ENCODE measurements at places on chromosomes 6 and 20.

DNA sequence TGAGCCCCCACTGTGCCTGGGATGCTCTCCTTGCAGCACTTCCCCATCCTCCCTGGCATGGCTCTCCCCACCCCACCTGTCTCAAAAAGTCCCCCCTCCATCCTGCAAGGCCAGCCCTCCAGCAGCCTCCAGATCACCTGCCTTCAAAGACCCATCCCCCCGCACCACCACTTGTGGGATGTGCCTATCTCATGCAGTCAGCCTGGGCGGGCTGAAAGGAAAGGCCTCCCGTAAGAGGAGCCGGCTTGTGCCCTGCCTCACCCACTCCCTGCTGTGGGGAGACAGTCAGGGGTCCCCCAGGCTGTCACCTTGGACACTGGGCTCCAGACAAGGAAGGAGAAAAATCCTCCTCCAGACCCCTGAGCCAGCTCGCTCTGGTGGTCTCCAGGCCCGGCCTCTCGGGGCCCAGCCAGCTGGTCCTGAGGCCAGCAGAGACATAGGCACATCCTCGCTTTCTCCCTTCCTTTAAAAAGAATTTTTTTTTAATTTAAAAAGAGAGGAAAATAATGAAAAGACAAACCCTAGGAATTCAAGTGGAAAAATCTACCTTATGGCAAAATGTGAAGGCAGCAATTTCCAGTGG lies 77.3 kb downstream of the GRM4 start:
- DNase-seq, result no peak

GRCh38 chr6:18897350-18897749 lies 510.2 kb downstream of the RNF144B start:
- no peak for DNase-seq

DNA sequence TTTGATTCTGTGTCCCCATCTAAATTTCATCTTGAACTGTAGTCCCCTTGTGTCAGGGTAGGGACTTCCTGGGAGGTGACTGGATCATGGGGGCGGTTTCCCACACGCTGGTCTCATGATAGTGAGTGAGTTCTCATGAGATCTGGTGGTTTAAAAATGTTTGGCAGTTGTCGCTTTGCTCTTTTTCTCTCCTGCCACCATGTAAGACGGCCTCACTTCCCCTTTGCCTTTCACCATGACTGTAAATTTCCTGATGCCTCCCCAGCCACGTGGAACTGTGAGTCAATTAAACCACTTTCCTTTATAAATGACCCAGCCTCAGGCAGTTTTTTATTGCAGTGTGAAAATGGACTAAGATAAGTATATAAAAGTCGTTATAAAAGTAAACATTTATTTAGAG lies 80.5 kb upstream of the SGK1 start:
- peak; percentile 15 for DNase-seq

DNA sequence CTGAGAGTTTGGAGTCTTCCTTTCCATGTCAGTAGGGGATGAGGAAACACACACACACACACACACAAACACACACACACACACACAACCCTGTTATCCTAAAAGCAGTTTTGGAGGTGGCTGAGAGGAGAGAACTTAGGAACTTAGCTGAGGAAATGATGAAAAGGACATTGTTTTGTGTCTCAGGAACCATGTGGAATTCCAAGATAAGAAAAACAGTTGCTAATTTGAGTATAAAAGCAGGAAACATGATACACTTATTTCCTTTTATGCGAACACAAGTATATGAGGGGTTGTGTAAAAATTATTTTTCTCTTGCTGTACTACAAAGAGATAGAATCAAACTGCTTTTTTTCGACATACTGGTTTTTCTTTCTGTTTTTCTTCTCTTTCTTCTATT lies at the start of gene MYCT1:
Gene MYCT1 (plus strand): TSS at position 264 of the 400 bp plus-strand sequence. CDS start 6 bp downstream, at position 270.
- no peak for DNase-seq

DNA sequence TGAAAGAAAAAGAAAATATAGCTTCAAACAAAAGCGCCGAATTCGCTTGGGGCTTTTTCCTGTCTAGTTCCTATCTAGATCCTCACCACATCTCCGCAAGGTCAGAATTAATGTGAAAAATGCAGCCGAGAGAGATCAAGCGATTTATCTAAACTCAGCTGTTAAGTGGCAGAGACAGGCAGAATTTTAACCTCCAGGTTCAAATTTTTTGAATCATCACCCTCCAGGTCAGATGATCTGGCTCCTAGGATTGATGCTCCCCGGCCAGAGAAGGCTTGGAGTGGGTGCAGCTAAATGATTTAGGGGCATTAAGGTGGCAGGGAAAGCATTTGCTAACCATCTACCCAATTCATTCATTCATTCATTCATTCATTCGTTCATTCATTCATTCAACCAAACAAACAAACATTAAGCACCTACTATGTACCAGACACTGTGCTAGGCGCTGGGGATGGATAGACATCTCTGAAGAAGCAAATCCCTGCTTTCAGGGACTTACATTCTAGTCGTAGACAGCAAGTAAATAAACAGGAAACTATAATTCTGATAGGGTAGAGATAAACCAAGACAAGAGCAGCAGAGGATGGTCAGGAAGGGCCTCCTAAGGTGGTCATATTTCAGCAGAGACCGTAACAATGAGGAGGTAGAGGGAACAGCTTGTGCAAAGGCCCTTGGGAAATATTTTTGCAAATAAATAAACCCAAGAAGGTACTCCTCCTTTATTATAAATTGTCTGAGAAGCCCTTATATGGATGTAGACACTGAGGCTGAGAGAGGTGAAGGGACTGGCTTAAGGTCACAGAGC lies 672 bp upstream of the UBE2V1 start:
- DNase-seq, result no peak

DNA sequence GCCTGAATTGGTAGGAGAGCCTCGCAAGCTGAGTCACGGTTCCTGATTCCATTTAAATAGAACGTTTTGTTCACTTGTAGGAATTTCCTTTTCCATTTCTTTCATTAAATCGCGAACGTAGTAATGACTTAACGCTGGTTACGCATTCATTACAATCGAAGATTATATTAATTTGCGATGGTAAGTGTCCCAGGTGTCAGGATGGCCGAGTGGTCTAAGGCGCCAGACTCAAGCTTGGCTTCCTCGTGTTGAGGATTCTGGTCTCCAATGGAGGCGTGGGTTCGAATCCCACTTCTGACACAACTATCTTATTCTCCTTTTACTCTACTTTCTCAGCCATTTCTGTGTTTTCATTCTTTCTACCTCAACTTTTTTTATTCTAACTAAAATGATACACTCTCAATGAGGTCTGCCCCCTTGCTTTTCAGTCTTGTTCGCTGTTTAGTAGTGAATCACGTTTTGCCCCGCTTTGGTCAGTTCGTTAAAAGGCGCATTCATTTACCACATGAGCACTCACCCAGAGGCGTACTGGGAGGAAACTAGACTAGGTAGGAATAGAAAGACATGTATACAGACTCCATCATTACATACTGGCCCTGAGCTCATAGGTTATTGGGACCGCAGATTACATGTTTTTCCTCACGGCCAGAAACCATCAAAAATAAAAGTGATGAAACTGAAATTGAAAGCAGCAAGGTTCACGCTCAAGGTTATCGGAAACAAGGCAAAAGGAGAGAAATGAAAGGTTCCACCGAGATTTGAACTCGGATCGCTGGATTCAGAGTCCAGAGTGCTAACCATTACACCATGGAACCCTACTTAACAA lies 17.3 kb upstream of the TRIM27 start:
- peak; percentile 81 for DNase-seq

DNA sequence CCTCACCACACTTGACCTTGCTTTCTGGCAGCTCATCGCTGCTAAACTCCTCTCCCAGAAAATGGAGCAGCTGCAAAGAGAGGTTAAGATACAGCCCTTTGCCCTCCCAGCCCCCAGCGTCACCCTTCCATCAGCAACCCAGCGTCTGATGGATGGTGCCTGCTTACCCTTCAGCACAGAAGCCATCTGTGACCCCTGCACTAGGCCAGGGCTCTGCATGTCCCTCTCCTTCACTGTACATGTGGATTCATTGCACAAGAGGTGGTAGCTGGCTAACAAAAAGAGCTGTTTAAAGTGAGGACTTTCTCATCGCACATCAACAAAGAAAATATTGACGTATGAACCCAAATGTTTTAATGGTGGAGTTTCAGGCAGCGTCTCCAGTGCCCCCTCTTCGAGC lies 12.3 kb downstream of the LBP start:
- no peak for DNase-seq

- no peak for DNase-seq
Measured at GRCh38 chr20:59596690-59597089, 7.7 kb upstream of the PHACTR3 start.

- DNase-seq, result no peak
Measured at GRCh38 chr6:17169291-17169690, 67.4 kb downstream of the STMND1 start.

- no peak for DNase-seq
Measured at GRCh38 chr6:165204807-165205545, 104.4 kb downstream of the C6orf118 start.

- DNase-seq, result peak; percentile 68
Measured at GRCh38 chr20:23441850-23442313, 2.4 kb downstream of the CSTL1 start.

DNA sequence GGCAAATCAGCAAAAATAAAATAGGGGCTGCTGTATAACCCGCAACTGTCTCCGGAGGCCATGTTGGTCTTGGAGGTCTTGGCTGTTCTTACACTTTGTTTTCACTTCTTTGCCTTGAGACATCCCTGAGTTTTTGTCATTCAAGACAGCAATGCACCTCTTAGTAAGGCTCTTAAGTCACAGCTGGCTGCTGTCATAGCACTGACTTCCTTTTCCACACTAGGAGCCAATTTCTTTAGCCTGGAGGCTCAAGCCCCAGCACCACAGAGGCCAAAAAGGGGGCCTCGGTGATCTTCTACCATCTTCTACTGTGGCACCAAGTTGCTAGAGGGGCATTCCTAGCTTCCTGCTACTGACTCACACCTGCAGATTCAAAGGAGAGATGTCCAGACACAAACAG lies 536.3 kb downstream of the CDH26 start:
- no peak for DNase-seq

- no peak for DNase-seq
Measured at GRCh38 chr6:39476151-39476550, 153.6 kb upstream of the KCNK16 start.

GRCh38 chr20:32536851-32537656 lies 48.1 kb downstream of the NOL4L start:
- peak; percentile 50 for DNase-seq

DNA sequence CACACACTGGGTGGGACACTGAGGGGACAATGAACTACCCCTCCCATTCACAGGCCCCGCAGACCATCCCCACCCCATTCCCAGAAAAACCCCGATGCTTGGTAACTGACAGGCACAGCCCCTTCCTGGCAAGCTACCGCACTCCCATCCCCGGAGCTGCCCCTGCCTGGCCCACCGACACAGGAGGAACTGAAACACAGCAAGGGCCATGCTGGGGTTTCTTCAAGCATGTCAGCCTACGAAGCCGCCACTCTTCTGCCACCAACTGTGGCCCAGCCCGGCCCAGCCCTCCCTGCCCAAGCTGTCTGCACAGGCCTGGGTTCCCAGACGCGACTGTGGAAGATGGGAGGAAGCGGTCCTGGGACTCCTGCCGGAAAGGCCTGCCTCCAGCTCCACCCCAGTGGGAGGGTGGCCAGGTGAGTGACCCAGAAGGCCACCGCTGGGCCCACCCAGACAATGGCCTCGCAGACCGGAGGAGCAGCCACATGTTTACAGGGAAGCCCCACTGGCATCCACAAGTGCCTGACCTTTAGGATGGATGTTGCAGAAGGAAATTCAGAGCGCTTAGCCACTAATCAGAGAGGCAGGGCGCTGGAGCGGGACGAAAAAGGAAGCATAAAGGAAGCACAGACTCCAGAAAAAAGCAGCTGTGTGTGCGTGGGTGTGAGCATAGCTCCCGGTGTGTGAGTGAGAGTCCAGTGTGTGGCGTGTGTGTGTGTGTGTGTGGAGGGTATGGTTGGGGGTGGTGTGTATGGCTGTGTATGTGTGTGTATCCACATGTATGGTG lies 91.6 kb downstream of the PRND start:
- DNase-seq, result peak; percentile 31

DNA sequence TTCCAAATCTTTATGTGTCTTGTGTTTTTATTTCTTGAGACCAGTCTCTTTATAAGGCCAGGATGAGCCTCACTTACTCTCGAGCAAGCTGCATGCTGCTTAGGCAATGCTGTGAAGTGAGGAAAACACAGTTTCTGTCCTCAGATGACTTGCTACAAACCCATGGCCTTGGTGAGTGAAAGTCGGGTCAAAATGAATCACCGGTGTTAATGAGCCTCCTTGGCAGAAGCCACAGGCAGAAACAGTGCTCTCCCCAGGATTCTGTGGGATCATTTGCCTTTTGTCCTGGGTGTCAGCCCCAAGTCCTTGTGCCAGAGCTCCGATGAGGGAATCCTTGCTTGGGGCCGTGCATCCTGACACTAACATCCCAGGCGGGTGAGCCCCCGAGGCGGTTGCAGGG lies 482.5 kb downstream of the QKI start:
- no peak for DNase-seq

- no peak for DNase-seq
Measured at GRCh38 chr6:66568271-66568670, 861.2 kb upstream of the EYS start.

GRCh38 chr6:143141442-143141841 lies 80.8 kb downstream of the AIG1 start:
- no peak for DNase-seq

All from activated CD4-positive, alpha-beta T cell treated with anti-CD3 and anti-CD28 coated beads, Interleukin-2, amount 50 U/mL, for 48 hours (primary cell).